ENCODE measurements at places on chromosomes 13 and 19.

- no peak for DNase-seq
Observed at GRCh38 chr13:79490326-79490725, 9.4 kb downstream of the NDFIP2 start.

DNA sequence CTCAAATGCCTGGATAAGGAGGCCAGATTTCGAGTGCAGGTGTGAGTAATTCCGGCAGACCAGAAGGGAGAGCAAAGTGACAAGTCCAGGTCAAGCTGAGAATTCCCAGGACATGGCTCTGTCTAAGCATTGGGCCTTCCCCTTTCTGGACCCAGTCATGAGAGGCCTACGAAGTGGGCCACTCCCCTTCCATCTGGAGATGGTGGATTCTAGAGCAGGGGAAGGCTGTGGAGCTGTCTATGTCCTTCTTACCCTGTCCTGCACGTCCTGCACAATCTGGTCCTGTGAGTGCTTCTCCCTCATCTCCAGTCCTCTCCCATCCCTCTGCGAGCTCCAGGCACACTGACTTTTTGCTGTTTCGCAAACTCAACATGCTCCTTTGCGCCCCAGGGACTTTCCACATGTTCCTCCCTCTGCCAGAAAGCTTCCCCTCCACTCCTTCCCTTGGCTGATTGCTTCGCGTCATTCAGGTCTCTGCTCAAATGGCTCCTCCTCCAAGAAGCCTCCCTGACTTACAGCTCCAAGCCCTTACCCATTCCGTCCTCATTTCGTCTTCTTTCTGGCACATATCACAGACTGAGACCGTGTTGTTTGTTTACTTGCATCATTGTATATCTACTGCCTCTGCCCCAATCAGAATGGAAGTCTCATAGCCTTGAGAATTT, 193.2 kb downstream of the URI1 start:
- no peak for DNase-seq

DNA sequence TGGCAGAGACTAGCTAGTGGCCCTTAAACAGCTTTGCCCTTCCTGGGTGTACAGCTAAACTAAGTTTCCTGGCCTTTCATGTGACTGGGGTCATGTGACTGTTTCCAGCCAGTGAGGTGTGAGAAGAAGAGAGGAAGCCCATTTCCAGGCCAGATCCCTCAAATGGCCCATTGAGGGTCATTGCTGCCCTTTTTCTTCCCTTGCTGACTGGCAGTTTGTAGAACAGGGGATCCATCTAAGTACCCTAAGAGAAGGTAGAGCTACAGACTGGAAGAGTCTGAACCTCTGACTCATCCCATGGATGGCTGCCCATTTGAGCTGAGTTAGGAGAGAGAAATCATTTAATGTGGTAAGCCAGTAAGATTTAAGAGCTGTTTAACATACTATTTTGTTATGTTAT, 2.8 kb downstream of the SWSAP1 start:
- DNase-seq, result peak; percentile 36

- peak; percentile 68 for DNase-seq
Observed at GRCh38 chr19:50050406-50051227, 24.8 kb downstream of the ZNF473 start.

- no peak for DNase-seq
Observed at GRCh38 chr13:30785191-30785850, 50.0 kb downstream of the ALOX5AP start.

- DNase-seq, result no peak
Observed at GRCh38 chr13:98490195-98490836, 86.6 kb downstream of the STK24 start.

GRCh38 chr19:47649588-47649987, 40.7 kb downstream of the BICRA start:
- no peak for DNase-seq

DNA sequence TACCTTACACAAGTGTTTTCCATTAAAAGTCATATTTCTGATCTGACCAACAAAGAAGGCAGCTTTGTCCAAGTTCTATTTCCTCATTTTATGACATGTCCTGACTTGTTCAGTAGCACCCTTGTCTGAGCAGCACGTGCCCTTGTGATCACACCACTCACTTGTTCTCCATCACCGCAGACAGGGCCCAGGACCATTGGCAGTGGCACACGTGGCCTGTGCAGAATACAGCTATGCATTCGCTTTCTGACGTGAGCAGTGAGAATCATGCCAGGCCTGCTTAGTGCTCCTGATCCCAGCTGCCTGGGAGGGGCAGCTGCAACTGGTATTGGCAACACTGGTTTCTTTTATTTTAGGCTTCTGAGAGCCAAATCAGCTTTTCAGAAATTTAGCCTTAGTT, 134.2 kb downstream of the FRY start:
- no peak for DNase-seq

DNA sequence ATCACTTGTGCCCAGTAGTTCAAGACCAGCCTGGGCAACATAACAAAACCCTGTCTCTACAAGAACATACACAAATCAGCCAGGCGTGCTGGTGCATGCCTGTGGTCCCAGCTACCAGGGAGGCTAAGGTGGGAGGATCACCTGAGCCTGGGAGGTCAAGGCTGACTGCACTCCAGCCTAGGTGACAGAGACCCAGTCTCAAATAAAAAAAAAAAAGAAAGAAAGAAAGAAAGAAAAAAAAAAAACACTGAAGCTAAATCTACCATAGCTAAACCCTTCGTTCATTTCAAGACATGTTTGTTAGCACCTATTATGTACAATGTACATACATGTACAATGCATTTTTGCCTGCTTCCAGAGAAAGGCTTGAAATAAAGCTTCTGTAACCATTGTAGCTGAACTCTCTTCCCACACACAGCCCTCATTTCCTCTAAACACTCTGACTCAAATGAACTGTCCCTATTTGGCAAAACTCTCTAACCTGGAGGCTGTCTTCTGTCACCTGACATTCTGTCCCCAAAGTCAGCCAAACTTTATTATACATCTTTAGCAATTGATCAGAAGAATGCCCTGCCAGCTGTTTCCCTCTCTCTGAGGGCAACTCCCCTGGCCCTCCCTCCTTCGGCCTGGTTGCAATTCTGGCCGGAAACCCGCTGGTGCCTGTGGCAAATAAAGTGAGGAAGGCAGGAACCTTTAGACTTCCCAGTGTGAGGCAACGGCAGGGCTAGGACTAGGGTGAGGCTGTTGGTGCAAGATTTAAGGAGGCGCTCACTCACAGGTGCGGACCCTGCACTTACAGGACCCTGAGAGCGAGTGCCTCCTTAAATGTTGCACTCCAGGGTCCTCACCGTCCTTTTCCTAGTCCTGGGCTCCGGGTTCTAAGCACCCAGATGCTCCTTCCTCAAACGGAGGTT, 1.8 kb downstream of the ETHE1 start:
- no peak for DNase-seq

DNA sequence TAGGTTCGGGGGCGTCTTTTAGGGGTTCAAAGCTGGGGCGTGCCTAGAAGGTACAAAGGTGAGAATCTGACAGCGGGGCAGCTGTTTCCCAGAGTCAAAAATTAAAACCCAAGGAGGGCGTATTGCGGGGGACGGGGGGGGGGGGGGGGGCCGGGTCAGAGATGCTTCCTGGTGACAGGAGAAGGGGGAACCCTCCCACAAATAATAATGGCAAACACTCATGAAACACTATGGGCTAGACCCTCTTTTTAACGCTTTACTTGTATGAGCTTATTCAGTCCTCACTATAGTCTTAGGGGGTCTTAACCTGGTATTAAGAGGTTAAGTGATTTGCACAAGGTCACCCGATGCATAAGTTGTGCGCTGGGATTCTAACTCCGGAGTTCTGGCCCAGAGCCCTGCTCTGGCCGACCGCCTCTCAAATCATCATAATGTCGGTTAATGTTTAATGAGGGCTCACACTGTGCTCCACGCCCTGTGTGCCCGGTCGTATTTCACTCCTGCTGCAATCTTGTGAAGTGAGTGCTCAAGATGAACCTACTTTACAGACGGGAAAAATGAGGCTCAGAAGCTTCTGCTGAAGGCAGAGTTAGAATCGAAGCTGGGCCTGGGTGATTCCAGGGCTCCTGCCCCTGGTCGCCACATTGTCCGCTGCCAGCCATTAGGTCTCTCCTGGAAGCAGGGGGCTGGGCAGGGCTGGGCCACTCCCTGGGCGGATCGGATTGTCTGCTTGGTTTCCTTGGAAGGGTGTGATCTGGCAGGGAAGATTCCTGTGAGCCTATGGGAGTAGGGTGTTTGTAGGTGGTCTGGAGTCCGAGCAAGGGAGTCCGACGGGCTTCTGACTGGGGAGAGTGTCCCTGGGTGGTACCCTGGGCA, 964 bp downstream of the PAK4 start:
- no peak for DNase-seq

All from activated T-helper 2 cell treated with anti-CD3 and anti-CD28 coated beads, Interferon-gamma antibody, Interleukin-2, Interleukin-4, amounts not matched to agents 10 μg/mL and 5 μg/mL and 100 μg/mL, durations not matched to agents 14 hours and 24 hours and 36 hours (primary cell).